Right cardiac atrium (tissue), 5 donors: ENCODE measurements at places on chromosomes 13 and 19. TPM values are rescaled to one million over a fixed set of nuclear protein-coding genes. Genes with fewer than 3 reads are reported as not detected.

GRCh38 chr13:84894749-84895148 is 904.5 kb downstream of the SLITRK6 start:
- DNase-seq = peak; percentile 38

DNA sequence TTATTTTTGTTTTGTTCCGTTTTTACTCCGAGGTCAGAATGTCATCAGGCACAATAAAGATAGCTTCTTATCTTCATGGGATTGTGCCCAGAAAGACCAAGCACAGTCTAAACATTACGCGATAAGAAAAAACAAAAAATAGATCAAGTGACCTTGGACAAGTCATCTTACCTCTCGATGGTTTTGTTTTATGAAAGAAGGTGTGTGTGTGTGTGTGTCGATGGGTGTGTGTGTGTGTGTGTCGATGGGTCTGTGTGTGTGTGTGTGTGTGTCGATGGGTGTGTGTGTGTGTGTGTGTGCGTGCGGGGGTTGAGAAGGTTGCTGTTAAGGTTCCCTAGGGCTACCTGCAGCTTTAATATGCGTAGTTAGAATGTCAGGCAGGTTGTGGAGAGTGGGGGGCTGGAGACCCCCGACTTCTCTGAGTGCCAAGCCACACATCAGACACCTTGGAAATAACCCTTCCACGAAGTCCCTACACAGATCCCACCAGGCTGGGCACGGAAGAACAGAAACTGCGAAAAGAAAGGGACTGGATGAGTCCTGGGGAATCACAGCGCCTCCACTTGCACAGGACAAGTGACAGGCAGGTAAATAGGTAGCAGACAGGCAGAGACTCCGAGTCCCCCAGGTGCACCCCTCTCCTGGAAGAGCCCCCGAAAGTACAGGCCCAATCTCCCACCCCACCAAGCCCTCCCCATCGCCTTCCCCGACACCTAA is 458 bp upstream of the ATP8A2 start:
- DNase-seq = no peak

- no peak for DNase-seq
Measured at GRCh38 chr19:50030937-50031336, 5.1 kb downstream of the ZNF473 start.

DNA sequence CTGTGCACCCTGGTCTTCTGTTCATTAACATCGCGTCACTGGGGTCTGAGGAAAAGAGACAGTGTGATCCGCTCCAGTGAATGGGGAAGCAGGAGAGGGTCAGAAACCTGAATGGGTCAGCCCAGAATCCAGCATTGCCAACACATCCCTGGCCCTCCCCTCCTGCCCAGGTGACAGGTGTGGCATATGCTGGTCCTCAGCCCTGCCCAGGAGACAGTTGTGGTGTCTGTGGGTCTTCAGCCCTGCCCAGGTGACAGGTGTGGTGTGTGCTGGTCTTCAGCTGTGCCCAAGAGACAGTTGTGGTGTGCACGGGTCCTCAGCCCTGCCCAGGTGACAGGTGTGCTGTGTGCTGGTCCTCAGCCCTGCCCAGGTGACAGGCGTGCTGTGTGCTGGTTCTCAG is 8.0 kb downstream of the TFDP1 start:
- DNase-seq = no peak

GRCh38 chr13:70188567-70188966 is 80.3 kb upstream of the KLHL1 start:
- DNase-seq = no peak

DNA sequence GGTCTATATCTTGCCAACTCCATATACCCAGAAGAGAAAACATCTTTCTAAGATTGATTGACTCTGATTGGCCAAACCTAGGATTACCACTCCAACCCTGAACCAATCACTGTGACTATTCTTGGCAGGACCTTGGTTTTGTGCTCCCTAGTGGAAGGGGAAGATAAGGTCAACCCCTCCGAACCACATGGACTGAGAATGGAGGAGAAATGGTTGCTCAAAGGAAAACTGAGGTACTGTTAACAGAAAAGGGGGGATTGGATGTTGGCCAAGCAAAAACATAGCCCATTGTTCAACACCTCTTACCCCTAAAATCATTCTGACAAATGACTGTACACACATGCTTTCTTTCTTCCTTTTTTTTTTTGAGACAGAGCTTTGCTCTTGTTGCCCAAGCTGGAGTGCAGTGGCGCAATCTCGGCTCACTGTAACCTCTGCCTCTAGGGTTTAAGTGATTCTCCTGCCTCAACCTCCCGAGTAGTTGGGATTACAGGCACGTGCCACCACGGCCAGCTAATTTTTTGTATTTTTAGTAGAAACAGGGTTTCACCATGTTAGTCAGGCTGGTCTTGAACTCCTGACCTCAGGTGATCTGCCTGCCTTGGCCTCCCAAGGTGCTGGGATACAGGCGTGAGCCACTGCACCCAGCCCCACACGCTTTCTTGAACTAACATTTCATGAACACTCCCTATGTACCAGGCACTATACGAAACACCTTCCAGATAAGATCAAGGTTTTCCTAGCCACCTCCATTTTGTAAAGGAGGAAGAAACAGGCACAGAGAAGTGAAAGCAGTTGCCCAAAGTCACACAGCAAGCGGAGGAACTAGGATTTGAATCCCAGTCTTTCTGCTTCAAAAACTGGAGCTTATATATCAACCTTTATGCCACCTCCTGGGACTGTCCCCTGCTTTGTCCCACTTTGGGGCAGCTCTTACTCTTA is 6.5 kb downstream of the MEIOSIN start:
- DNase-seq = no peak

Gene GPR4
- total RNA-seq = 11.3 TPM

Gene JAK3
- total RNA-seq = 4.9 TPM

DNA sequence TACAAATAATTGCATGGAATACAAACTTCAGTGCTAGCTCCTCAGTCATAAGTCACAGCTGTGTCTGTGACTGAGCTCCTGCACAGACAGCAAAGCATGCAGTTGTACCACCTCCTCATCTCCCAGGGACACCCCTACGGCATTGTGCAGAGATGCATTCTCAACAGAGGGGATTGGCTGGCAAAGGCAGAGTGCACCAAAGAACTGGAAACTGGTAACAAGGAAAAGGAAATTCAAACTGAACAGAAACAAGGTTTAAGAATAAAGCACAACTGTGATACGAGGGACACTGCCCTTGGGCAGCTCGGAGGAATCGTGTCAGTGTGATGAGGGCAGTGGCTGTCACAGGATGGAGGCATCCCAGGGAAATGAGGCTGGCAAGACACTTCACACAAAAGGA is 126.1 kb upstream of the SOX1 start:
- no peak for DNase-seq

Gene PCDH9
- 27.8 TPM for total RNA-seq

GRCh38 chr13:49958321-49958720 is 22.2 kb upstream of the SPRYD7 start:
- DNase-seq = no peak

Gene NCR1
- total RNA-seq = 0.21 TPM

Gene F10
- 40.2 TPM for total RNA-seq

GRCh38 chr13:51666839-51667238 is 82.6 kb downstream of the WDFY2 start:
- DNase-seq = no peak

GRCh38 chr13:36430247-36431203 is 1.8 kb upstream of the CCNA1 start:
- DNase-seq = no peak

GRCh38 chr13:28338006-28338574 is 156.8 kb downstream of the FLT1 start:
- DNase-seq = no peak

Gene CYP4F8
- total RNA-seq = not detected
